Cerebellar cortex (tissue), 1 donor: ENCODE measurements at places on chromosomes 7 and 10.

DNA sequence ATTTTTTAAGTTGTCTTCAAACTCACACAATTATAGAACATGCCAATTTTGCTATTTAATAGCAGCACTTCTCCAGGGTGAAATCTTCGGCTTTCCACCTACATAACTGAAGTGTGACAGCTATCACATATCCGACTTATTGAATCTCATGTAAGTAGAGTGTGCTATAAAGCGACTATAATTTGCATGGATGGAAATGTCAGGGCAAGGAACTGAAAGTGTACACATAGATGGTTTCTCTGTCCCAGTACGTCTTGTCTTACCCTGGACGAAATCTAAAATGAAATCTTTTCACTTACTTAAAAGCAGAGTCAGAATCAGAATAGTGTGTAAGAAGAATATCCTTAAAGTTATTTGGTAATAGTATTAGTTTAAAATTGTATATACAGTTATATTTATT lies 132.3 kb downstream of the THSD7A start:
- DNase-seq: no peak

GRCh38 chr10:119466655-119467054 lies 75.9 kb downstream of the RGS10 start:
- no peak for DNase-seq

DNA sequence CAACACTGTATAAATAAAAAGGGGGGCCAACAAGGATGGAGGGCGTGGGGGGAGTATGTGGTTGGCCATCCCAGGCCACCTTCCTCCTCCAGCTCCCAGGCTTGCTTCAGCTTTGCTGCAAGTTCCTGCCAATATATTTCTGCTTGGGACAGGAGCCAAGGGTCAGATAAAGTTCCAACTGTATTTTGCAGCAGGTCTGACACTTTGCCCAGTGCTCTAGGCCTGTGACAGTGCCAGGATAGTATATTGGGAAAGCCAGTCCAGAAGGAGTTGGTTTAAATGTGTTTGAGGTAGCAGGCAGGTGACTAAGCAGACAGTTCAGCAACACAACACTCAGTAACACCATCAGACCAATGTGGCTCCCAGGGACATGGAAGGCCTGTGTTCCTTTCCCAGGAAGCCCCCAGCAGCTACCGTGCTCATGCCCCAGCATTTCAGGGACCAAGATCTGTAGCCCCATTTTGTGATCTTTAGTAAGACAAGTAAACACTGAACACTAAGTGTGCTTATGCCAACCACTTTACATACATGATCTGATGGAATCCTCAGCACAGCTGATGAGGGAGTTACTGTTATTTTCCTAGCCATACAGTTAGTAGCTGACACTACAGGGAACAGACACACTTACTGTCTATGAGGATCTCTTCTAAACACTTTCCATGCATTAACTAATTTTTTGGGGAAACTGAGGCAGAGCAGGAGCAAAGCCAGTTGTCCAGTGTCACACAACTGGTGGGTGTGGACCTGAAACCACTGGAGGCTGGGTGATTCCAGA lies 38.9 kb downstream of the DNAJB12 start:
- peak; percentile 77 for DNase-seq

DNA sequence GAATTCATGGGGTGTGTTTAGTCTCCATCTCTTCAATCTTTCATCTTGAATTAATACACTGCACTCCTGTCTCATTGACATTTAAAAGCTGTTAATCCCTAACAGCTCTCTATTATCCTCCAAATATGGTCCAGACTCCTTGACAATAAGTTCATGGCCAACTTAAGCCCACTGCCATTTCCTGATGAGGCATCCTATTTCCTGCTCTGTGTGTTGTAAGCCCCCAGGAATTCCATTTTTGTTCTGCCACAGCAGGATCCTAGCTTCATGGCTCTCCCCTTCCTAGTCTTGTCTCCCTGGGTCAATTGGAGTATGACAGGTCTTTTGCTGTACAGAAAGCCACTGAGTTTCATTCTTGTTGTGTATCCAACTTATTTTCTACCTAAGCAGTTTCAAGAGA lies 218.8 kb downstream of the OTUD1 start:
- DNase-seq: no peak

DNA sequence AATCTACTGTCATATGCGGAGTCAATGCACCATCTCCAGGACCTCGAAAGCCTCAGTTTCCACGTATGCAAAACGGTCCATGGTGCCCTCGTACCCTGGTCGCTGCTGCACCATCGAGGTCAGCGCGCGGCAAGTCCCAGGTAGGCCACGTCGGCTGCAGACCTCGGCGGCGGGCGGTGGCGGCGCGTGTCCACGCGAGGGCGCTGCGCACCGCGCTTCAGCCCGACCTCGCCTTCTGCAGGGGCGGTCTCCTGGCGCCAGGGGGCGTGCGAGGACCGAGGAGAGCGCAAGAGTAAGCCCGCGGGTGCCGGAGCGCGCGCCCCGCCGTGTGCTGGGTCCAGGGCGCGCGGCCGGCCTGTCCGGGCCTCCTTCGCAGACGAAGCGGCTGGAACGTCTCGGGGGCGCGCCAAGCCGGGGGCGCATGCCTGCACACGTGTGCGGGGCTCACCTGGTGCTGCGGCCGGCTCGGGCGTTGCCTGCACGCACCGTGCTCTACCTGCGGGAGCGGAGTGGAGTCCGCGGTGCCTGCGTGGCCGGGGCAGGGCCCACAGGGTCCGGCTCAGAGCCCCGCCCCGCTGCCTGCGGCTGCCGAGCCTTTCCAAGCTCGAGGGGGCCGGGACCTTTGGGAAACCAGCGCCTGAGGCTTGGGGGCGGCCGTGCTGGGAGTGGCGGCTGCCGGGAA lies 54.0 kb downstream of the GLRX3 start:
- DNase-seq: peak; percentile 76

DNA sequence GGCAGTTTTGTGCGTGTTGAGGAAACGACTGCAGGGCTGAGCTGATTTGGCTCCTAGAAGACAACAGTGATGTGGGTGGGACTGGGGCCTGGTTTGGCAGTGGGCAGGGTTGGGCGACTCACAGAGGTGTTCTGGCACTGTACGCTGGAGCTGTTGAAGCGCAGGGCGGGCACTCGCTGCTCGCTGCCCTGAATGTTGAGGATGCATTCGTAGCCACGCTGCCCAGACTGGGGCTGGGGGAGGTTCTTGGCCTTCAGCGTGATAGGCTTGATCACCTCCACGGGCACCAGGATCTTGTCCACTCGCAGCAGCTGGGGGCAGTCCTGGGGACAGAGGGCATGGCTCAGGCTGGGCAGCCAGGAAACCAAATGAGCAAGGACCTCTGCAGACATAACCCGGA lies 365.4 kb downstream of the PLXNA4 start:
- no peak for DNase-seq

- DNase-seq: no peak
These were observed 13.6 kb downstream of the PRXL2A start for GRCh38 chr10:80421707-80422536.

GRCh38 chr7:50588937-50589336 lies 23.7 kb upstream of the DDC start:
- no peak for DNase-seq

- DNase-seq: no peak
These were observed 8.3 kb upstream of the FAM133B start for GRCh38 chr7:92598310-92598981.

DNA sequence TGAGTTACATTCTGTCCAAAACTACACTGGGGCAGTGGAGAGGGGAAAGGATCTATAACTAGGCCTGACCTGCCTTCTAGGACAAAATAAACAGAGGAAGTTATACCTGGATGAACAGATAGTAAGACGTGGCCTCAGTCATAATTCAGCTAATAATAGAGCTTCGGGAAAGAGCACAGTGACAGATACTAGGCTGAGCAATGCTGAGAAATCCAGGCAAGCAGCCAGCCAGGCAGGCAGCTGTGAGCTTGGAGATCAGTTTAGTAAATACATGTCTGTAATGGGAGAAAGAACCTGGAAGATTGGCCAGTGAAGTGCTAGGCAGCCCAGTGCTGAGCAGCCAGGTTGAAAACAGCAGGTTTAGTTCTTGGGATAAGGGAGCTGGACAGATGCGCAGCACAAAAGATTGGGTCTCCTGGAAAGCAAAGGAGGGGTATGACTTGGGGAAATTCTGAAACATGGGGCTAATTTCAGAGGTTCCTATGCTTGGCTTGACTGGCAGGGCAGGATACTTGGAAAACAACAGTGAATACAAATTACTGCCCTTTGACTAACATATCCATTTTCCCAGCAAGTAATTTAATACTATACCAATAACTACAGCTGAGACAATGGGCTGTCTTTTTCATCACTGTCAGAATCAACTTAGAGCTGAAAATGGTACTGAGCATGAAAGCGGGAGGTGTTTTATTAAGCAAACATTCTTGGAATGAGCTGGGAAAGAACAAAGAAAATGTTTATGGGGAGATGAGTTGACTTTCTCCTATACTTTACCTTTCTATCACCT lies 140.8 kb downstream of the DGKB start:
- peak; percentile 63 for DNase-seq

DNA sequence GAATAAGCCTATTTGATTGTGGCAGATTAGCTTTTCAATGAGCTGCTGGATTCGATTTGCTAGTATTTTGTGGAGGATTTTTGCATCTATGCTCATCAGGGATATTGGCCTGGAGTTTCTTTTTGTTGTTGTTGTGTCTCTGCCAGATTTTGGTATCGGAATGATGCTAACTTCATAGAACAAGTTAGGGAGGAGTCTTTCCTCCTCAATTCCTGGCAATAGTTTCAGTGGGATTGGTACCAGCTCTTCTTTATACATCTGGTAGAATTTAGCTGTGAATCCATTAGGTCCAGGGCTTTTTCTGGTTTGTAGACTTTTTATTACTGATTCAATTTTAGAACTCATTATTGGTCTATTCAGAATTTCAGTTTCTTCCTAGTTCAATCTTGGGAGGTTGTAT lies 43.4 kb upstream of the KLF14 start:
- no peak for DNase-seq

GRCh38 chr10:33521062-33521461 lies 186.6 kb upstream of the NRP1 start:
- no peak for DNase-seq

DNA sequence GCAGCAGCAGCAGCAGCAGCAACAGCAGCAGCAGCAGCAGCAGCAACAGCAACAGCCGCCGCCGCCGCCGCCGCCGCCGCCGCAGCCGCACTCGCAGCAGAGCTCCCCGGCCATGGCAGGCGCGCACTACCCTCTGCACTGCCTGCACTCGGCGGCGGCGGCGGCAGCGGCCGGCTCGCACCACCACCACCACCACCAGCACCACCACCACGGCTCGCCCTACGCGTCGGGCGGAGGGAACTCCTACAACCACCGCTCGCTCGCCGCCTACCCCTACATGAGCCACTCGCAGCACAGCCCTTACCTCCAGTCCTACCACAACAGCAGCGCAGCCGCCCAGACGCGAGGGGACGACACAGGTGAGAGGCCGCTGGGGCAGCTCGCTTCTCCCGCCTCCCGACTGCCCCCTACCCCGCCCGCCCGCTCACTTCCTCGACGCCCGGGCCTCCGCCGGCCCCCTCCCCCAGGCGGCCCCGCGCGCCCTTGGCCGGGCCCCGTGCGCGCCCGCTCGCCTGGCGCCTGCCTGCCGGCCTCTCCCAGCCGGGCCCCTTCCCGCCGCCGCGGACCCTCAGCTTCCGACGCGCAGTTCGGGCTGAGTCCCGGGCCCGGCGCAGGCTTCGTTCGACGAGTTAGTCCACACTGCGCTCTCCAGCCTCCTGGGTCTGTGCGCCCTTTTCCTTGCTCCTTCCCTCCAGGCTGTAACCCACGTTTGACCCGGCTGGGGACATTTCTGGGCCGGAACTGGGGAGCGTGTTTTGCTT lies 882 bp downstream of the DLX6 start:
- DNase-seq: peak; percentile 14
